ENCODE measurements at places on chromosomes 4 and X.
A peak's percentile ranks its signal among the peaks of the same experiment; 100 is the strongest.

DNA sequence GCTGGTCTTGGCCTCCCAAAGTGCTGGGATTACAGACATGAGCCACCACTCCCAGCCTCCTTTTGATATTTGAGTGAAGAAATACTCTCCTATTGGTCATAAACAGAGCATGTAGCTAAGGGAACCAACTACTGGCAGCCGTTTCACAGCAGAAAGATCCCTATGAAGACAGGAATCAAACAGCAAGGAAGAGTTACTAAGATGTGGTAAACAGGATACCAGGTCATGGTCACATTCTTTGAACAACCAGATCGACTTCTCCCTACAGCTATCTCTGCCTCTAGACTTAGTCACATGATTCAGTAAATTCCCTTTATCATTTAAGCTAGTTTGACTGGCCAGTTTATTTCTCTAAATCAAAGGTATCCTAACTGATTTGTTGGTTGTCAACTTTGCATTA, 9.0 kb upstream of the HNRNPD start:
- DNase-seq = no peak

DNA sequence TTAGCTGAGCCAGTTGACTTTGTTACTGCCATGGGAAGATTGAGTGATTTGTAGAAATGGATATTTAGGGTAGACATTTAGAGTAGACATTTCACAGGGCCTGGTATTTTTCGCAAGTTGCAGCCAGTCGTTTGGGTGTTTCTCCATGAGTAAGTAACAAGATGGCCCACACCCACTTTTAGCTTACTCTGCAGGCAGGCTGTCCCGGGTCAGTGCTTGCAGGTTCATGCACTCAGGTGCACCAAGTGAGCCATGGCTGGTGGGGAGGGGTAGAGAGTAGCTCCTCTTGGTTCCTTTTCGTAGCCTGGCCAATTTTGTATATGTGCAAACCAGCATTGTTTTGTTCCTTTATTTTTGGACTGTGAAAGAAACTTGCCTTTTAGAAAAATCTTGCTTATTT, 145.6 kb downstream of the POLA1 start:
- no peak for DNase-seq

- no peak for DNase-seq
Measured at GRCh38 chr4:10260777-10261176, 144.2 kb upstream of the WDR1 start.

GRCh38 chr4:86934147-86934770, 552 bp upstream of the AFF1 start:
- no peak for DNase-seq

DNA sequence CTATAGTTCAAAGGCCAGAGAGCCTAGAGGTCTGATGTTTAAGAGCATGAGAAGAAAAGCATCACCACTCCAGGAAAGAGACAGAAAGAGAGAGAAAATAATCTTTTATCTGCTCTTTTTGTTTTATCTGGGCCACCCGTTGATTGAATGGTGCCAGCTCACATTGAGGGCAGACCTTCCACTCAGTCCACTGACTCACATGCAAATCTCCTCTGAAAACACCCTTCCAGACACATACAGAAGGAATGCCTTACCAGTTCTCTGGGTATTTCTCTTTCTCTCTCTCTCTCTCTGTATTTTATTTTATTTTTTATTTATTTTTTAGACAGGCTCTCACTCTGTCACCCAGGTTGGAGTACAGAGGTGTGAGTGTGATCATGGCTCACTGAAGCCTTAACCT, 252.5 kb downstream of the DTHD1 start:
- DNase-seq = no peak

DNA sequence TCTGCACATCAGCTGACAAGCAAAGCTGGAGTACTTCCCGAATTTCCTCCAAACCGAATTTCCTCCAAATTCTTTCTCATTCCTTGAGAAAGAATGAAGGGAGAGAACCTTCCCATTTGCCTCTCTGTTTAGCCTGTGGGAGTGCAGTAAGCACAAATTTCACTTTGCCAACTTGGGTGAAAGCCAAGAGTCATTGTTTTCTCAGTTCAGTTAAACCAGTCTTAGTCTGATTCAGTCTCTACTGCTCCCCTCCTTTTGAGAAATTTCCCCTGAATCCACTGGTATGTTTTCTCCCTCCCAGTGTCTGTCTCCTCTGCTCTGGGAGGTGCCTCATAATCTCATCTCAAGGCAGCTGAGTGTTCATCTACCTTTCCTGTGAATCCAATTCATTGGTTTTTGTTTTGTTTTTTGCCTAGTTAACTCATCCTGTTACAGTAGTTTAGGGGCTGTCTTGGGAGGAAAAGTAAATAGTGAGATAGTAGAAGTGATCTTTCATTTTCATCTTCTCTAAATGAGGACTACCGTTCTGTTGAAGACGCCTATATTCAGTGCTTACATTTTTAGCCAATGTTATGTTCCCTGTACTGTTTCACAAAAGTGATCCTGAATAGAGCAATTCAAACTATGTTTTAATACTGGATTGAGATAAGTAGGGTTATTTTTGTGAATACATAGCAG, 49.0 kb downstream of the SYTL5 start:
- DNase-seq = peak; percentile 56

DNA sequence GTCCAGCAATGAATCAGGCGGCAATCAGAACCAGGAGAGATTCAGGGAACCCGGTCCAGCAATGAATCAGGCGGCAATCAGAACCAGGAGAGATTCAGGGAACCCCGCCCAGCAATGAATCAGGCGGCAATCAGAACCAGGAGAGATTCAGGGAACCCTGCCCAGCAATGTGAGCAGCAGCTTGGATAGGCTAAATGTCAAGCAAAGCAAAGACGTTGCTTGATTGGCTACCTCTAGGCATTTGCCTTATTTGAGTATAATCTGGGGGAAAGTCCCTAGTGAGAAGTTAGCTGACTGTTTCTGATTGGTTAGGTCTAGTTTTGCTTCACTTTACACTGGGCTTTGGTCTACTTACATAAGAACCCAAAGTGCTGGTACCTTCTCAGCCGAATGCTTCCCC, 1212.2 kb upstream of the TENM3 start:
- DNase-seq = peak; percentile 58

DNA sequence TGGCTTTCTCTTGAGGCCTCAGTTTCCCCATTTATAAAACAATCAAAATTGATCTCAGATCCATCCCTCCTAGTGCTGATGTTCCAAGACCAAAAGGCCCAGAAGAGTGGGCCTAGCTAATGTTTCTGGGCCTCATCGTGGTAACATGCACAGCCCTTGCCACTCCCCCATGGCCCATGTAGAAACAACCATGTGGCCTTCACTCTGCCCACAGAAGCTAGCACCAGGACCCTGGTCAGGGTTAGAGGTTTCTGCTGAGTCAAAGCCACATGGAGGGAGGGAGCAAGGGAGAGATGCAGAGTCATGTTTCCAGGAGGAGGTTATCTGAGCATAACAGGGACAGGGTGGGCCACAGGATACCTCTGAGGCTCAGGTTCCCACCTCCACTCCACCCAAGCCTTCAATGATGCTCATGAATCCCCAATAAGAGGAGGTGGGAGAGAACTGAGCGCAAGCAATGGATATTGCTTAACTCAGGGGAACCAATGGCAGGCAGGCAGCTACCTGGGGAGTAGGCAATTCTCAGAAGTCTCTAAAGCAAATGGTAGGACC, 16.9 kb downstream of the OTUD5 start:
- no peak for DNase-seq

GRCh38 chrX:31423609-31424189, 351.9 kb upstream of the FTHL17 start:
- peak; percentile 68 for DNase-seq

DNA sequence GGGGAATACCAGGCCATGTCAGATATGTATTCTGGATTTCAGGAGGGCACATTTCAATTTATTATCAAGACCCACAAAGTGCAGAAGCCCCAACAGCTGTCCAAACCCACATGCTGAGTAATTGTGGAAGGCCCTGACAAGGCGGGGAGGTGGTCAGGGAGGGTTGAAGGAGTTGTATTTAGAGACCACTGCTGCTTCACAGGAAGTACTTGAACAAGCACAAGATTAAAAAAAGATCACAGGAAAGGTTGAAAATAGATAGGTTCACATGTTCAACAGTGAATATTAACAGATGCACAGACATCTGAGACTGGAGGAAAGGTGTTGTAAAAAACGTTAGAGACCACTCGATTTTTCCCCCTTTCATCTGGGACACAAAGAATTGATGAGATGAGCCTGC, 17.9 kb downstream of the ATP8A1 start:
- no peak for DNase-seq

DNA sequence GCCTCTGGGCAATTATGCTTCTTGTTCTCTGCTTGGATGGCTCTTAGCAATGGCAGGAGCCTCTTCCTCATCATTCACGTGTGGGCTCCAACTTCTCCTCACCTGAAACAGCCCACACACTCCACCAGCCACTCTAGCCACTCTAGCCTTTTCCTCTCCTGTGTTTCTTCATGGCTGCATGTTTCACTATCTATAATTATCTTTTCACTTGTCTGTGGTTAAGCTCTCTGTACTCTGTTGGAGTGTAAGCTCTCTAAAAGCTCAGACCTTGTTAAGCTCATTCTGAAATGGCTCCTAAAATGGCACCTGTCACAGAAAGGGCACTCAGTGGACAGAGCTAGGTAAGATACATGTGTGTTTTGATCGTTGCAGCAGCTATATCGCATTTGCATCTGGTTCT, 80.0 kb downstream of the SH3KBP1 start:
- no peak for DNase-seq

GRCh38 chrX:16671005-16671404, 21.0 kb downstream of the S100G start:
- peak; percentile 68 for DNase-seq

DNA sequence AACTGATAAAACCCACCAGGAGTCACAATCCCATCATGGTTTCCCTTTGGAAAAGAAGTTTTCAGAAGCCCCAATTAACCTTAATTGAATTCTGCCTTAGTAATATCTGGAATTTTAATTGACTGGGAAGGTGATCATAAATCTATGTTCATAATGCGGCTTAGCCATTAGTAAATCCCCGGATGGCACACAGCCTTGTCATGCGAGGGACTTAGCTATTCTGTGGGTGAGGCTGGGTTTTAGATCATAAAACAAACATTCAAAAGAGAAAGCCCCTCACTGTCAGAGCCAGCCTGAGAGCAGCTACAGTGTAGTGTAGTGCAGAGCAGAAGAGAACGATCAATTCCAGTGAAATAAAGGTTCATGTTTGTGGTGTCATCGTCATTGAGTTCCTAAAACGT, 124.0 kb upstream of the NOCT start:
- DNase-seq = no peak

- no peak for DNase-seq
Measured at GRCh38 chrX:37652589-37653231, 32.9 kb upstream of the XK start.

DNA sequence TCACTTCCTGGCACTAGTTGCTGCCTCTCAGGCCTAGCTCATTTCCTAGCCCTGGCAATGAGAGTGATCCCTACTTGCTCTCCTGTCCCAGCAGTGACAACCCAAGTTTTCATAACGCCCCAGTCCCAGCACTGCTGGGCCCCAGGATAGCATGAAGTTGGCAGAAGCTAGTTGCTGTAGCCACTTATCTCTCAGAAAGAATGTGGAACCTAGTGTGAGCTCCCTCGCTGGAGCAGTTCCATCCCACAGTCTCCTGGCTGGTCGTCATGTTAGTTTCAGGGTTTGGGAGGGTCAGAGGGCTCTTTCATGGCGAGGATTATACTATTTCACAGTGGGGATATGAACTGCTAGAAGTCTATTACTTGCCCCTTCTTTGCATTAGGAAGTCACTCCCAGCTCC, 5.1 kb downstream of the PF4 start:
- DNase-seq = peak; percentile 36

DNA sequence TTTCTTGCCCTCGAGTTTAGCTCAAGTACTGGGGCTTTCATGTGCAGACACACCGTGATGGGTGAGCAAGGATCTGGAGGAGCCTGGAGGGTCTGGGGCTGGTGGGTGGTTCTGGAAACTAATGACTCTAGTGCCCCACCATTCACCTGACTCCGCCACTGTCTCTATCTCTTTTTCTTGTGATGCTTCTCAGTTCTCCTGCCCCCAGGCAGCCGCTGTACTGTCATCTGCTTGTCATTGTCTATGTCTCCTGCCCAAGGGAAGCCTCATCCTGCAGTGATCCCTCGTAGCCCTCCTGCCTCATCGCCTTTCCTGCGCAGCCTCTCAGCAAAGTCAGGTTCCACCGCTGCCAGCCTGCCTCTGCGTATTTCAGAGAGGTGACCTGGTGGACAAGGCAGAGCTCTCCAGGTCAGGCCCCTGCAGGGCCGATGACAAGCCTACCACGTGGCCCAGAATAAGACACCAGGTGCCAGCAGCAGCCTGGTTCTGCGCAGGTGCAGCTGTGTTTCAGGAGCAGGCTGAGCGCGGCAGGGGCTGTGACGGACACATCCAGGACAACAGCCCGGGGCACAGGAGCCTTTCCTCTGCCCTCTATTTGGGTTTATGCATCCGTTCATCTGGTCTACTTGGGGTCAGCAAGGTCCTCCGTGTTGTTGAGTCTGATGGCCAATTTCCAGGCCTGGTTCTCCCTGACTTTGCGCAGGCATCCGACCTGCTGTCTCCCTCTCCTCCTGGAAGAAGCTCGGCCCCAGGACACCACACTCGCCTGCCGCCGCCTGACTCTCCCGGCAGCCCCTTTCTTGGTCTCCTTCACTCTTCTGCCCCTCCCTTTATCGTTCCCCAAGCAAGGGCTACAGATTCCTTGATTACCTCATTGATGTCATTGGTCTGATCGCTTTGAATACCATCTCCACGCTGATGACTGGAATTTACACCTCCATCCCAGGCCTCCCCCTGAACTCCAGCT, 30.9 kb upstream of the CDKN2AIP start:
- DNase-seq = no peak
